ENCODE measurements at places on chromosomes 4 and X.

GRCh38 chr4:120749445-120750151 is 172.9 kb downstream of the PRDM5 start:
- no peak for DNase-seq

GRCh38 chr4:129246910-129247461 is 151.0 kb downstream of the C4orf33 start:
- DNase-seq, result no peak

GRCh38 chr4:23233596-23233995 is 540.9 kb downstream of the GBA3 start:
- DNase-seq, result no peak

GRCh38 chr4:101126059-101126458 is 221.3 kb downstream of the PPP3CA start:
- peak; percentile 20 for DNase-seq

- no peak for DNase-seq
Observed at GRCh38 chr4:78584863-78585547, 33.4 kb downstream of the ANXA3 start.

DNA sequence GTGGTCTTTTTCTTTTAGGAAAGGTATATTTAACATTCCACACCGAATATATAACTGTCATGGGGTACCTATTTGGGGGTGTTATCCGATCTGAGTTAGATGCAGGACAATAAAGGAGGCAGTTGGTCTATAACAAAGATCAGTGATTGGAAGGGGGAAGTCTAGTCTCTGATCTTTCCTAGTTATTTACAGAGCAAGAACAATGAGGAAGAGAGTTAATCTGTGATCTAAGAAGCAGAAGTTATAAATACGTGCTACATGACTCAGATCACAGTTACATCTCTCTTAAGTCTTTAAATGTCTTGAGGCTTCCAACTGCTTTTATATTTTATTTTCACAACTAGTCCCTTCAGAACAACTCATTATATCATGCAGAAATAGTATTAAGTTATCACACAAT is 33.2 kb upstream of the ARMCX4 start:
- DNase-seq, result no peak

GRCh38 chr4:7890635-7891393 is 48.8 kb downstream of the AFAP1 start:
- DNase-seq, result no peak
